ENCODE measurements at places on chromosomes 4 and X.

- no peak for DNase-seq
Observed at GRCh38 chrX:20311505-20311904, 44.8 kb upstream of the RPS6KA3 start.

DNA sequence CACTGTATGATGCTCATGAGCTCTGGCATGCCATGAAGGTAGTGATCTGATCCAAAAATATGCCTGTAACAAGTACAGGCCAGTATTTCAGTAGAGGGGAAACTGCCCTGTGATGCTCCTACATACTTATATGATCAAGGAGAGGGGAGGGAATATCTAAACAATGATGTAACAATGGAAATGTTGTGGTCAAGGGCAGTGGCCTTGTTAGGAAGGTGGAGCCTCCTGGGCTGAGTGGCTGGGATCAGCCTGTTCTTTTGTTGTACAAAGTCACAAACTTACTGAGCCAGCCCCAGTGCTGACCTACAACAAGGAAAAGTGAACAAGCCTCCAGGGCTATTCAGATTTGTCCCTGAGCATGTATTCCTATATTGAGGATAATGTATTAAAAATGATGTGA, 70.3 kb downstream of the ANXA10 start:
- no peak for DNase-seq

DNA sequence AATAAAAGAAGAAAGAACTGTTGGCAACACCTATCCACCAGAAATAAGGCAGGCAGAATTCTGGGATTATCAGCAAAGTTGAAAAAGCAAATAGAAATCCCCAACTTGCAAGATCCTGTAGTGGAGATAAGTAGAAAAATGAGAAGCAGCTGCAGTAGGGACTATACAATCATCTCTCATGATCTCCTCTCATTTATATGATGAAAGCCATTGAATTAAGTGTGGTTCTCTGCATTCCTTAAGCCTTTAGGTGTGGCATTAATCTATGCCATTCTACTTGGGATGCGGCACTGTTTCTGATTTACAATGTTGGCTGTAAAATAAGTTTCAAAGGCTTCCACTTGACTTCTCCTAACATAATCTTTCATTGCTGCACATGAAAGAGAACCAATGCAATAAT, 869.8 kb downstream of the TRAM1L1 start:
- DNase-seq: no peak

- DNase-seq: no peak
Observed at GRCh38 chrX:86910027-86910426, 607.6 kb upstream of the KLHL4 start.

GRCh38 chr4:176806778-176807375, 14.2 kb upstream of the VEGFC start:
- no peak for DNase-seq

DNA sequence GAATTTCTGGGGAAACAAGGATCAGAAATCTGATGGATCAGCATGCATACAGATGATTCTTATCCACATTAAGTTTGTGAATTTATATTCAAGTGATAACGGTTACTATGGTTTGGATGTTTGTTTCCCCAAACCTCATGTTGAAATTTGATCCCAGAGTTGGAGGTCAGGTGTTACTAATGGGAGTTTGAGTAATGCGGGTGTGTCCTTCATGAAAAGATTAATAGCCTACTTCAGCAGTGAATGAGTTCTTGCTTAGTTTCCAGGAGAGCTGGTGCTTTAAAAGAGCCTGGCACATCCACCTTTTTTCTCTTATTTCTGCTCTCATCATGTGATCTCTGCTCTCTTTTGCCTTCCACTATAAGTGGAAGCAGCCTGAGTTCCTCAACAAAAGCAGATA, 712.4 kb downstream of the IL1RAPL1 start:
- no peak for DNase-seq

- DNase-seq: no peak
Observed at GRCh38 chrX:103614999-103615398, 7.2 kb downstream of the TCEAL3 start.

DNA sequence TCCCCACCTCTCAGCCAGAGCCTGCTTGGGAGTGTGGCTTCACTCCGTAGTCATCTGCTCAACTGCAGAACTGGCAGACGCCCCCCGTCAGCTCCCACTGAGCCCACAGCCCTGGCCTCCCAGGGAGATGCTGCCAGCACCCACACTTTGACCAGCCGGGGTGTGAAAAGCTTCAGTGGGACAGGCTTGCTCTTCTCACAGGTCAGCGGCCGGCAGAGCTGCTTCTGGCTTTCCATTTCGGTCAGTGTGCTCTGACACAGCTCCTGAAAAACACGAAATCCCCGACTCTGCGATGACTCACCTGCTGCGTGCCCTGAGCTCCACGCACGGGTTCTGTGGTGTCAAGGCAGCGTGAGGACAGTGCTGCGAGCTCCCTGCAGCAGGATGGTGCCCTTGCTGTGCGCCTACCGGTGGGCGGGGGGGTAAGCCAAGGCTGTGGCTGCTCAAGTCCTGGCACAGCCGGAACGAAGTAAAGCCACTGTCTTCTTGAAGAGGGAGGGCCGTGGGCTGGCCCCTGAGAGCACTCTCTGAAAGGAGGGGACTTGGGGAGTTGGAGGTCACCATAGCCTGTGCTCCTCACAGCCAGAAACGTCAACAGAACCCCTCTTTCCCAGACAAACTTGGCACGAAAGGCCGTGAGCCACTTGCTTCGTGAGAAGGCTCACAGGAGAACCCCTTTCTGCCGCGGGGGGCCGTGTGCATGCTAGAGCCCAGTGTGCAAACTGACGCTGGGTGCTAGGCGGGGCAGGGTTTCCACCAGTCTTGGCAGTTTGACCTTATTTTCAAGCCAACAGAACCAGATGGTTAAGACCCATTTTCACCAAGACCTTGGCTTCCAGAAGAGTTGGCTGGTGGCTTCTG, 23.6 kb downstream of the NOP14 start:
- no peak for DNase-seq

- DNase-seq: no peak
Observed at GRCh38 chr4:184960505-184960971, 57.8 kb upstream of the HELT start.

GRCh38 chr4:94127707-94128328, 79.8 kb upstream of the SMARCAD1 start:
- no peak for DNase-seq

GRCh38 chr4:38950159-38950558, 82.0 kb downstream of the TMEM156 start:
- DNase-seq: no peak

Data from anterior cingulate cortex (tissue), 58 donors.